ENCODE measurements at places on chromosomes 13 and 19.
A peak's percentile ranks its signal among the peaks of the same experiment; 100 is the strongest.

- DNase-seq, result no peak
Observed at GRCh38 chr13:26310003-26310402, 56.1 kb downstream of the CDK8 start.

- no peak for DNase-seq
Observed at GRCh38 chr13:79874396-79875360, 393.7 kb downstream of the NDFIP2 start.

DNA sequence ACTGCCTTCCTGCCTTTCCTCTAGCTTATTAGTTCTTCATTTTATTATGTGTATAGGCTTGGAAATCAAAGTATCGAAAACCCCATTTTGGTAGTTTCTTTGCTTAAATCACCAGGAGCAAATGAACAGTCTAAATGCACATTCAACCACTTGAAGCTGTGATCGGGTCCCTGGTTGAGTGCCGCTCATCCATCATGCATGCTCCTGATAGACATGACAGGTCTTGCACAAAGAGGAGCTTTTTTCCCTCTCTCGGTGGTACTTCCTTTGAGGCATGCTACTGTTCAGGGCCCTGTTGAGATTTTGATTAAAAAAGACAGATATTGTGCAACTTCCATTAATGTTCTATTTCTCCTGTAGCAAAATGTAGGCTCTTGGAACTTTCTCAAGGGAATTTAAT, 185.8 kb downstream of the OLFM4 start:
- no peak for DNase-seq

DNA sequence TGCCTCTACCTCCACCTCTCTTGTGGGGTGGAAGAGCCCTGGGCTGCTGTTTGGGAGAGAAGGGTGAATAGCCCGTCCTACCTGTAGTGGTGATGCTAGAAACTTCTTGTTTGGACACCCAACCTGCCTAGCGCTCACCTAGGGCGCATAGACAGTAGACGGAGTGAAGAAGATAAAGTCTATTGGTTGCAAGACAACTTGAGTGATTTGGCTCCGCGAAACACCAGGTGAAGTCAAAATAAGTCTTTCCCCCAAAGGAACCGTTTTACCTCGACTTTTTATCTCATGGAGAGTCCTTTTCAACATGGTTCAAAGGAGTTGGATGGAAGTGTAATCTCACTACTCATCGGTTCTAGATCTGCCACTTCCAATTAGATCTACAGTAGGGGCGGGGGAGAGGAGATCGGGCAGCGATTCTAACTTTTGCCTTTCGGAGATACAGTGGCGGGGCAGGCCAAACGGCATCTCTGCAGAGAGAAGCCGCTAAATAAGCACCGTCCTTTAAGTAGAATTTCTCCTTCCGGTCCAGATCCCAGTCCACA, 694 bp upstream of the ZIC5 start:
- no peak for DNase-seq

DNA sequence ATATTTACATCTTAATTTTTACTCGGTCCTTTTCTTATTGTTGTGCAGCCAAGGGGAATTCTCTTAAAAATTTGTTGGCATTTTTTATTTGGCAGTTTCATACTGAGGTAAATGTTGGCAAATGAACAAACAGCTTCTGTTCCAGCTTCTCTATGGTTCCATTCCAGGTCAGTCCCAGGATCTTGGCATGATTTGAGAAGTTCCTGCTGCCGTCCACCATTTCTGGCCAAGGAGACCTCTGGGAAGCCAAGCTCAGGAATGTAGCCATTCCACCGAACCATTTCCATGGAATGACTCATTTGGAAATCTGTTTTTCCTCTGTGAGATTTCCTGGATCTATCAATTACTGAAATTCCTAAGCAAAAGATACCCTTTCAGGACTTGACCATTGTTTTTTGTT, 43.9 kb downstream of the SLC10A2 start:
- no peak for DNase-seq

- DNase-seq, result peak; percentile 42
Observed at GRCh38 chr13:99339736-99340397, 32.7 kb upstream of the GPR183 start.

DNA sequence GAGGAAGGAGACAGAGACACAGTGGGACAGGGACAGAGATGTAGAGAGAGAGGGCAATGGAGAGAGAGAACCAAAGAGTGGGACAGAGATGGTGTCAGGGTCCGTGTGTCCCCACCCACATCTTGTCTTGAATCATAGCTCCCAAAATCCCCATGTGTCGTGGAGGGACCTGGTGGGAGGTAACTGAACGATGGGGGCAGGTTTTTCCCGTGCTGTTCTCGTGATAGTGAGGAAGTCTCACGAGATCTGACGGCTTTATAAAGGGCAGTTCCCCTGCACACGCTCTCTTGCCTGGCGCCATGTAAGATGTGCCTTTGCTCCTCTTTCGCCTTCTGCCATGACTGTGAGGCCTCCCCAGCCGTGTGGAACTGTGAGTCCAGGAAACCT, 7.5 kb upstream of the PLA2G4C start:
- no peak for DNase-seq

DNA sequence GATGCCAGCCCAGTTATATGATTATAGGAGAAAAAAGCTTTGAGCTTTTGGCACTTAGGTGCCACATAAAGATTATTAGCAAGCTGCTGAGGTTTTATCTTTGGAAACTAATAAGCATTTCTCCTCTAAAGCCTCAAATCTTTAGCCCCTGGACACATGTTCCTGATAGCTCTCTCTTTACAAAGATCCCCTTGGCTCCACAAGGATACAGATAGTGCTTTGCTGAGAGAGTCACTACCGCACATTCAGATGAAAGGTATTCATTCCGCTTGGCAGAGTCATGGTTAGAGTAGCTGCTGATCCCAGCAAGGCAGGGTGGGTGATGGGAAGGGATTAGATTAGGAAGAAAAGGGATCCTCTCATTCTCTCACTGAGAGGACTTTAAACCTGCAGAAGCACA, 28.2 kb upstream of the PSG7 start:
- DNase-seq, result no peak
